Right lung (tissue), 10 donors: ENCODE measurements at places on chromosomes 6 and 20. TPM values are rescaled to one million over a fixed set of nuclear protein-coding genes. Genes with fewer than 3 reads are reported as not detected.

MDFI gene
- polyA plus RNA-seq: 185 TPM

DEFB132 gene
- not detected for polyA plus RNA-seq

C20orf202 gene
- 1.3 TPM for polyA plus RNA-seq

SLC22A16 gene
- not detected for polyA plus RNA-seq

LHFPL5 gene
- not detected for polyA plus RNA-seq

FAM184A gene
- 74.7 TPM for polyA plus RNA-seq

TNFRSF6B gene
- polyA plus RNA-seq: 2.0 TPM

GRCh38 chr6:135191508-135192255 lies 10.6 kb downstream of the MYB start:
- DNase-seq: no peak

GRCh38 chr6:45899683-45899946 lies 116.0 kb downstream of the CLIC5 start:
- DNase-seq: no peak

DNA sequence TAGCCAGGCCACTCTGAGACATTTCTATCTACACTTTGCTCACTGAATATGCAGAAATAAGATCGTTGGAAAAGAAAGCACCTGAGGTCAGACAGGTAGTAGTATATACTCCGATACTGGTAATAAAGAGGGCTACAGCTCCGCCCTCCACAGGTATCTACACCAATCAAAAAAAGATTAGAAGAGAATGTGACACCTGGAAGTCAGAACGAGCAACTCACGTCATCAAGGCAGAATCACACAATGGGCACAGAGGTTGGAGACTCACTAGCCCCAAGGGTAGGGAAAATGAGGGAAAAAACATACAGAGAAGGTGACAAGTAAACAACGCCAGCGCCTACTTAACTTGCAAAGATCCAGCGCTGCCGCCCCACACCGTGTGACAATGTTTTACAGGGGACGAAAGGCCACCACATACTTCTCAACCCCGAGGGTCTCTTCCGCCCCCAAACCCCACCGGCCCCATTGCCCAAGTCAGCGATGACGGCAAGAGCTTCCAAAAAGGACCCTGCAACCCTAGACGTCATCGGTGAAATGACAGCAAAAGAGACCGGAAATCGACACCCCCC lies 653 bp downstream of the LMBRD1 start:
- DNase-seq: no peak

GRCh38 chr6:11378639-11379038 lies 146.2 kb upstream of the NEDD9 start:
- no peak for DNase-seq

DNA sequence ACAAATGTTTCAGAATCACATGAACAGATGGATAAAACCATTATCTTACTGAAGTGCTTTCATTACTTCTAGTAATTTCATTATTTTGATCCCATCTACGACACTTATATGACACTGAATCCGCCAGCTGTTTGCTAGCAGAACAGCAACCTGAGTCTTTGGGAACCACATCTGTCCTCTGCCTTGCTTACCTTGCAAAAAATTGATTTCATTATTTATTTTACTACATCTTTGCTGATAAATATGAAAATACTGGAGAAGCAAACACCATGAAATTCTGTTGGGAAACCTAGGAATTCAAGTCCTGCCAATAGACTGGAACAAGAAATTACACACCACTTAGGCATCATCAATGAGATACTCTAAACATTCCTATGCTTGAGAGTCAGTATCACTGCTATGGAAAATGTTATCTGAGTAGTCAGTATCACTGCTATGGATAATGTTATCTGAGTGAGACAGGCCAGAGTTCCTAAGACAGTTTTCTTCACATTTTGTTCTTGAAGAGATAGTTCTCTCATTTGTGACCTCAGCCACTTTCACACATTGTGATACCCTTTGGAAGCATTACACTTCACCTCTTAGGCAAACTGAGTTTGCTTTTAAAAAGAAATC lies 91.9 kb downstream of the PDE10A start:
- DNase-seq: no peak

DNA sequence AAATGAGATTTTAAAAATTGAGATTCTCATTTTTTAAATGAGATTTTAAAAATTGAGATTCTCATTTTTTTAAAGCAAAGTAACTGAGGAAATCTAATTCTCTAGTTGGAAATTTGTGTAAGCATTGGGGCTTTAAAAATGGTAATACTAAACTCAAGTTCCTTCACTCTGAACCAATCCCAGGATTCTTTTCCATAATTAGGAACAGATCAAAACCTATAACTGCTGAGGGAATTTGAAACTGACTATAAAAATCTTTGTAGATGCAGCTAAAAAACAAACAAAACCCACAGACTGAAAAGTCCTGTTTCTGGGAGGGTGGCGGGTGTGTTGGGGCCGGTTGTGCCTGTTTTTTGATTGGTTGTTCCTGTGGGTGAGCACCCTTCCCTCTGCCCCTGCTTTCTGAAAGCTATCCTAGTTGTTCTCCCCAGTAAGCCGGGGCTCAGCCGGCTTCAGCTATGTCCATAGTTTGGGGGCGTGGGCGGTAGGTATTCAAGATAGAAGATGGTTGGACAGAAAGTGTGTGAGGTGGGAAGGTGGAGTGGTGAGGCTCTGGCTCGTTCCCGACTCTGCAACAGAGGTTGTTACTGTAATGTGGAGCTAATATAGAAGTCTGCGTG lies 49.3 kb downstream of the GFRA4 start:
- no peak for DNase-seq

DNA sequence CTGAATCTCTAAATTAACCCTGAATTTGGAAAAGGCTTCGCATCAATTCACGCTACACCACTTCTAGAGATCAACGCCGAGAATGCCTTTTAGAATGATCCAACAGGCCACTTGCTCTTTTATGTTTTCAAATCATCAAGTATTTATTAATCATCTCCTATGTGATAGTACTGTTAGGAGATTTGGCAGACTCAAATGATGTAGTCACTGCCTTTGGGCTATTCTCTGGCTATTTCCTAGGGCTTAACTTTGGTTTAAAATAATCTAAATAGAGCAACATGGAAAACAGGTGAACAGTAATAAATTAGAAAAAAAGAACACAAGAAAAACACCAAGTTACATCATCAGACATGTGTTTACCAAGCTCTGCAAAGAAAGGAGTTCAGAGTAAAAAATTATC lies 140.3 kb downstream of the TENT5A start:
- no peak for DNase-seq

- no peak for DNase-seq
Measured at GRCh38 chr6:164168595-164168994, 754.1 kb downstream of the QKI start.
